ENCODE measurements at places on chromosomes 1 and 21. TPM values are rescaled to one million over a fixed set of nuclear protein-coding genes. Genes with fewer than 3 reads are reported as not detected.

DNA sequence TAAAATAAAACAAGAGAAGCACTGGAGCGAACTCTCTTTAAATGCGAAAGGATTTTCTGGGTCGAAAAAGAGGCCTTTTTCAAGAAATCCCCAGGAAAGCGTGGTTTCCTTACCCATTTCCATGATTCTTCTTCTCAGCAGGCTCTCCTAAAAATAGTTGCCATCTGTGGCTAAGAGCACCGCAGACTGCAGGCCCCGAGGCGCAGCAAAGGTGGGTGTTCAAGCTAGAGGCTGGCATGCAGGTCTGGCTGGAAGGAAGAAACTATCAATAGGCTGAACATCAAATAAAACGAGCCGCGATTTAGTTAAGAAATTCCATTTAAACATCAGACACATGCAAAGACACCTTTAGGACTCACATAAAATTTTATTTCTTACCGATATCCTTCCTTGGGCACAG is 135.1 kb downstream of the ADAMTS1 start:
- no peak for DNase-seq

DNA sequence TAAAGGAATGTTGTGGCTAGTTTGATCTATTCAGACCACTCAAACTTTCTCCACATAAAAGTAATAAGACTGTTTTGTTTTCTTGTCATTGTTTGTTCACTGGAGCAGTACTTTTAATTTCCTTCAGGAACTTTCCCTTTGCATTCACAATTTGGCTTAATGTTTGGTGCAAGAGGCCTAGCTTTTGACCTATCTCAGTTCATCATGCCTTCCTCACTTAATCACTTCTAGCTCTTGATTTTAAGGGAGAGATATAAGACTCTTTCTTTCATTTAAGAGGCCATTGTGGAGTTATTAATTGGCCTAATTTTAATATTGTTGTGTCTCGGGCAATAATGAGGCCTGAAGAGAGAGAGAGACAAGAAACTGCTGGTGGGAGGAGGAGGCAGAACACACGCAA is 371.7 kb upstream of the DEPDC1 start:
- no peak for DNase-seq

GRCh38 chr1:29798699-29799566 is 562.6 kb downstream of the PTPRU start:
- no peak for DNase-seq

DNA sequence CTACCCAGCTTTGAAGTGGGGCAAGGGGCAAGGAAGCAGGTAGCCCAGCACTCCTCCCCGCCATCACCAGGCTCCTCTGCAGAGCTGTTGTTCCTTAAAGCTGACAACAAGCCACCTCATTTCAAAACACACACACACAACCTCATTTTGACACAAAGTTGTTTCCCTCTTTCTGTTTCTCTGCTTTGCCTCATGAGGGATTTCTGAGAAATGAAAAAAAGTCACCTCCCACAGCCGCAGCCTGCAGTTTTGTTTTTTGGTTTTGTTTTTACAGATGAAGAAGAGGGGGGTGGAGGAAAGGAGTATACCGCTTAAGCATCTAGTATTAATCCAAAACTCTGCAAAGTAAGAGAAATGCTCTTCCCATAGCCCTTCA is 12.1 kb downstream of the MCL1 start:
- DNase-seq: no peak

The GJB3 gene
- not detected for total RNA-seq

The LHX8 gene
- total RNA-seq: not detected

The TESK2 gene
- 1.5 TPM for total RNA-seq
